ENCODE measurements at places on chromosomes 3 and 15. TPM values are rescaled to one million over a fixed set of nuclear protein-coding genes. Genes with fewer than 3 reads are reported as not detected.

DNA sequence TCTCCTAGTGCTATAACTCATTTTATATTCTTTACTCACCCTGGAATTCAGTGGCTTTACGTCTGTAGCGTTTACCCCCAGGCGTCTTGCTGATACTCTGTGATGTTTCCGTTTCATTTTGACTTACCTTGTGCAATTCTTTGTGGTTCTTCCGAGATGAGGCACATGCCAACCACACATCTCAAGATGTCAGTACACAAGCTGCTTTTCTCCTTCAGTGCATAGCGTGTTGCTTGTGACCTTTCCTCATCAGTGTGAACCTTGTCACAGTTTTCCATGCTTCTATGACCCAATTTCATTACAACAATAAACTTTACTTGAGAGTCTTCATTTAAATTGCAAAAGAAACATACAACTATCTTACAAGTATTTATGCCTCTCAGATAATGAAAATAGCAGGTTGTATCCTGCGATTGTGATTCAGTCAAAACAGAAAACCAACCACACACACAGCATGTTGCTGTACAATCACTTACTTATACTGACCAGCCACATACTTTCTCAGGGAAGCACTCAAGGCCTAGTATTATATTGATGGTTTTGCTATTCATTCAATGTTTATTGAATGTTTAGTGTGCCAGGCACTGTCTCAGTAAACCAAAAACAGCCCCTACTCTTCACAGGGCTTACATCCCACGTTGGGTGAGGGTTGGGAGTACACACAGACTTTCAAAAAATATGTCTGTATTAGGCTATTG is 4.6 kb upstream of the TBL1XR1 start:
- DNase-seq: no peak

GRCh38 chr3:149585401-149585726 is 72.5 kb downstream of the WWTR1 start:
- DNase-seq: no peak

SLC2A2 gene
- 0.95 TPM for total RNA-seq

DNA sequence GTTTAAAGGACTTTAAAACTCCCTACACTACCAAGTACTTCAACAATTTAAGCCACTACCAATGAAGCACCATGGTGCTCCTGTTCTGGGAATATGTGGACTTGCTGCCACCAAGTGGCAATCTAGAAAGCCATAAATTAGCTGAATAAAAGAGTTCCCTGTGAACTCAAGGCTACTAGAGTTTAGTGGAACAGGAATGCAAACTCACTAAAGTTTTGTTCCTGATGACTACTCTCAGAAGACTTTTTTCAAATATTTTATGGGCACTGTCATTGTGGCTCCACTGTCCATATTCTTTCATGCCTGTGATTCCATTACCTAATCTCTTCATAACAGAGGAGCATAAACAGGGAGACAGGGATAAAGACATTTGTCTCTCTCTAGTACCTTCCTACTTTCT is 63.9 kb downstream of the TMCC1 start:
- peak; percentile 65 for DNase-seq

BUB1B gene
- 39.0 TPM for total RNA-seq

DNA sequence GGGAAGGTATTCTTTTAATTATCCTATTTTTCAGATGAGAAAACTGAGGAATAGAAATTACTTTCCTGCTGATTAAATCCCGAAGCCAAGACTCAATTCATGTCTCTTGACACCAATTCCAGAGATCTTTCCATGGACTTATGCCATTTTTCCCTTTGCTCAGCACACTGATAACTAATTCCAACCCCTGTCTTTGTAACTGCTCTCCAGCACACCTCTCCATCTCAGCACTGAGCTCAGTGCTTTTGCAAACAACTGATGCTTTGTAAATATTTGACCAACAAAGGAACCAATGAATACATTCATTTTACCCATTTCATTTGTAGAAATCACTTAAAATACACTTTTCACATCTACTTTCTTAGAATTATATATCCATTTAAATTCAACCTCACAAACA is 249.1 kb downstream of the IL5RA start:
- no peak for DNase-seq

DNA sequence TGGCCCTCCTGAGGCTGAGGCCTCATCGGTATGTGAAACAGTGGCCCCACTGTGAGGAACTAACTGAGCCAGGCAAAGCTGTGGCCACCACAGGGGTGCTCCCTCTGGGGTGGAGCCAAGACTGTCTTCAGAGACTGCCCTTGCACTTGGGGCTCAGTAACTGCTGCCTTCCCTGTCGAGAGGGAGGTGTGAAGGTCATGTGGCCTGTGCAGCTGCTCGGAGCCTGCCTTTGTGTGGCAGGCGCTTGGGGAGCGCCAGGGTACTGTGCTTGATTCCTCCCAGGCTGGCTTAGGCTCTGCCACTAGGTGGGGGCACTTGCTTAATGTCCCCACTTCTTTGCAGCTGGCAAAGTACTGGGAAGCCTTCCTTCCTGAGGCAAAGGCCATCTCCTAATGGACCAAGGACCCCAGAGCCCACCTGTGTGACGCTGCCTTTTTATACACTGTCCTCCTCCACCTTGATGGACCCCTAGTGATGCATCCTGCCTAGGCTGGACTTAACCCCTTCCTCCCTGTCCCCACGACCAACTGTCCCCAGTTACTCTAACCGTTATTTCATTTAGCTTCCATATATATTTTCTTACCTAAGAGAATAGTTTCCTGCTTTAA is 14.2 kb upstream of the SNX22 start:
- no peak for DNase-seq

DNA sequence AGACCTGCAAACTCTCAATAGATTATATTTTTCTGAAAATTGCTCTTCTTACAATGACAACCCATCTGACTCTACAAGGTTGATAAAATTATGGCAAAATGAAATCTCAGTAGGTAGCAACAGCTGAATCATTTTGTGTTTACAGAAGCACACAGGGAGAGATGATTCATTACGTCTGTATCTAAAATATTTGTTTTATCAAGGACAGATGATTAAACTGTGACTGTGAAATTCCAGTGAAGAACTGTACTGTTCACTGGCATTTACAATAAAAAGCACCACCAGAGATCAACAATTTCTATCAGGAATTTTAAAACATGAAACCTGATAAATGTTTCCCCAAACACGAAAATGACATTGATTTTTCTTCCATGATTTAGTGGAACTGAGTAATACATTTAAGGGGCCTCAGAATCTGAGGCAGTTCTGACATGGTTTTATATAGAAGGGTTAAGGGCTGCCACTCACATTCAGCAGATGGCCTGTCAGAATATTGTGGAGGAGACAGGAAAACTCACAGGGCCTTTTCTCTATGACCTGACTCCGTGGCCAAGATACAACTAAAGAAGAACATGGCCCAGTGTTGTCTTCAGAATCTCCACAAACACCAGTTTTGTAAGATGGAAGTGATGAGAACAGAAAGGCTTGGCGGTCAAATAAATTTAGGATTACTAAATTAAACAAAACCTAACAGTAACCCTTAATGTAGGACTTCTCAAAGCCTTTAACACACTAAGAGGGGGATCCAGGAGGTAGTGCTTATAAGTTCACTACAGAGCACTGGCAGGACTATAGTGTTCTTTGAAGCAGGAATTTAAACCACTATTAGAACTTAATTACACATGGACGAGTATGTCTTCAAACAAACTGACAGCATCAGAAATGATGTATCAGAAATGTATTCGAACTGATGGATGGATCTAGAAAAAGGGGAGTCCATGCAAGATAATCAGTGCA is 25.9 kb downstream of the RAD18 start:
- no peak for DNase-seq

ZCWPW2 gene
- total RNA-seq: 0.42 TPM

DNA sequence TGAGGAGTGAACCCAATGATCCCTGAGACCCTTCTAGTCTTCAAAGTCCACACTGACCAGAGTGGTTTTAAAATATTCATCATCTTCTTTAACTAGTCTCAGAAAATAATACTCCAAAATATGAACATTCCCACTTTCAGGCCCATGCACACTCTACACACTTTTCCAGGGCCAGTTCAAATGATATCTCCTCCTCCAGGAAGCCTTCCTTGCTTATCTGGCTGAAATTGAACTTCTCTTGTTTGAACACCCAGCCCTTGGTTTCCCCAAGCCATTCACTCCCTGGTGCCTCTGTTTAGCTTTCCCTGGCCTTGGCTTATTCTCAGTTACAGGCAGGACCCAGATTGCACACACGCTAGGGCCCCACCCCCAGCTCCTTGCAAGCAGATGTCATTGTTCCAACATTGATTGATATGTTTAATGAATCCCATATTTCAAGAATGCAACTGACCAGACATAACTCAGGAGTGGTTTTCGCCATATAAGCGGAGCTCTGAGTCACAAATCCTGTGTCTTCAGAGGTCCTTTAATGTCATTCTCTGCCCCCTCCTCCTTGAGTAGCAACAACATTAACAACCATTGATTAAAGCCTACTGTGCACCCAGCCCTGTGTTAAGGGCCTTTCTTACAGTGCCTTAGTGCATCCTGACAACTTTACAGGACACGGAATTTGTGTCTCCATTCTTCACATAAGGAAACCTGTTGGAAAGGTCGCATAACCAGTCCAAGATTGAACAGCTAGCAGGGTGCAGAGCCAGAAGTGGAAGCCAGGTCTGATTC is 2.1 kb downstream of the ITGA11 start:
- DNase-seq: no peak

GRCh38 chr3:170046269-170047132 is 8.7 kb downstream of the GPR160 start:
- DNase-seq: no peak
